ENCODE measurements at places on chromosomes 2 and 18. TPM values are rescaled to one million over a fixed set of nuclear protein-coding genes. Genes with fewer than 3 reads are reported as not detected.

The ELOA2 gene
- not detected for total RNA-seq

The INO80C gene
- 21.7 TPM for total RNA-seq

The EML6 gene
- total RNA-seq, result 2.1 TPM

The IL1R1 gene
- 0.11 TPM for total RNA-seq

The NYAP2 gene
- not detected for total RNA-seq
